ENCODE measurements at places on chromosomes 16 and 17.

- DNase-seq = peak; percentile 55
Measured at GRCh38 chr17:61551255-61551742, 39.7 kb downstream of the NACA2 start.

DNA sequence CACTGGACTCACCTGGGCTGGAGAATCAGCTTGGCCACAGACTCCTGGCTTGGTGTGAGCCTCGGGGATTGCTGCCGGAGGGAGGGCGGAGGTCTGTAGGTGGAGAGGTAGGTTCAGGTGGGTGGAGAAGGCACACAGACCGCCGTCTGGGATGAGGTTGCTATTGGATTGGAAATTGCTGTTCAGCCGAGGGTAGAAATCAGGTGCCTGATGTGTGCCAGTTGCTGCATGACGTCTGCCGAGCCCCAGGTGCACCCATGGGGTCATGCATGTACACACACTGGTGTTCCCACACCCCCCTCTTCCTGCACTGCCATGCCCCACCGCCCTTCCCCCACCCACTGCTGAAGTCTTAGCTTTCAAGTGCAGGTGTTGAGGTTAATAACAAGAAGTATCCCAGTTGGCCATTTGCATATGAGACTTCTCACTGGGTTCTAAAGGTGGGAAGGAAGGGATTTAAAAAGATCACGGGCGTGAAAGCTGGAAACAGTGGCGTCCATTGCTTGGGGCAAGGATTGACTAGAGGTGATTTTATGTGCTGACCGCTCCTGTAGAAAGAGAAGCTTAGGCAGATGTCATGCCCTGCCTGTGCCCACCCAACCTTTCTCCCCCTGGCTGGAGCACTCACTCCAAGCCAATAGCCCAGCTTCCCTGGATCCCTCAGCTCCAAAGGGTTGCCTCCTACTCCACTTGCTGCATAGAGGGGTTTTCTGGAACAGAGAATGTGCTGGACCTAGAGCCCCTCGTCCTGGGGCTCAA, 193.6 kb downstream of the CCDC182 start:
- no peak for DNase-seq

DNA sequence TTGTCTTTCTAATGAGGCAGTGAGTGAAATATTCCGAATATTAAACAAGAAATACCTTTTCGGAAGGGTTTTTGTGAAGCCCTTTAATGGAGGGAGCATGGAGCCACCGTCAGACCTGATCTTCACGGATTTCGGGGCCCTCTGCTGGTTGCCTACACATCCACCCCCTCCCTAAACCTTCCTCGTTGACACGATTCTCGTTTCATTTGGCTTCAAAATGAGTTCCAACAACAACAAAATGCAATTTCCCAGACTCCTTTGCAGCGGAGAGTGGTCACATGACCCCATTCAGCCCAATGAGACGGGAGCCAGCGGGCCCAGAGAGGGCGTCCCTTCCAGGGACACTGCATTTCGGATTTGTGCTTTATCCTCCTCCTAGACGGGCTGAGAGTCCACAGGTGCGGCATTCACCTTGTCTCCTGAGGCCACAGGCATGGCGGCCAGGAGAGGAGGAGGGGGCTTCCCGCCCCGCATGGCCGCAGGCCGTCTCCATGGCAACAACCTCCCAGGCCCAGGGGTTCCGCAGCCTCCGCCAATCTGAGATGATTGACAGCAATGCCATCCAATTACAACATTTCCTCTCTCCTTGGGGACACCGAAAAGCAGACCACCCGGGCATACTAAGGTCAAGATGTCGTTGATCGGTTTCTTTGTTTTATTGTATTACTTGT, 259.8 kb downstream of the C16orf95 start:
- DNase-seq = no peak

DNA sequence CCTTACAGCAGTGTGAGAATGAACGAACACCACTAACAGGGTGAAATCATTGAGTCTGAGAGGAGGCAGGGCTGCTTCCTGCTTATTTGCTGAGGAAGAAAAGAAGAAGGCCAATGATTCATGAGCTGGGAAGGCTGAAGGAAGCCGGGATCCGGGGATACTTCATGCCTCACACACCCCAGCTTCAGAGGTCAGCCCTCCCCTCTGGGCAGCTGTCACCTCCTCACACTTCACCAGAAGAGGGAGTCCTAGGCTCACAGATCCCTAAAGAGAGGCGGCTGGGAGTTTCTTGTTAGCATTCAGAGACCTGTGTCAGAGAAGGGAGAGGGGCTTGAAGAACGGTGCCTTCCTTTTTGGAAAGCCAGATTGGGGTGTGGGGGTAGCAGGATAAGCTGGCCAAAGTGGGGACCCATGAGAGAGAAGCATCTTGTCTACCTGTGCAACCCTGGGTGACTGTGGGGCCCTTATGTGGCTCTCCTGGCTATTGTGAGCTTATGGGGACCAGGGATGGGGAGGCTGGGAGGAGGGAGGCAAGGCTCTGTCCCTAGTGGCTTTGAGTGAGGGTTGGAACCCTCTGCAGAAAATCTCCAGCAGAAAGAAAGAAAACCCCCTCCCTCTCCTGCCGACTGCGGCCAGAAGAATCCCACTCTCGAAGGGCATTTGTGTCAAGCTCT, 94.6 kb downstream of the RGS9 start:
- peak; percentile 88 for DNase-seq
